ENCODE measurements at places on chromosomes 6 and 20. TPM values are rescaled to one million over a fixed set of nuclear protein-coding genes. Genes with fewer than 3 reads are reported as not detected.

DNA sequence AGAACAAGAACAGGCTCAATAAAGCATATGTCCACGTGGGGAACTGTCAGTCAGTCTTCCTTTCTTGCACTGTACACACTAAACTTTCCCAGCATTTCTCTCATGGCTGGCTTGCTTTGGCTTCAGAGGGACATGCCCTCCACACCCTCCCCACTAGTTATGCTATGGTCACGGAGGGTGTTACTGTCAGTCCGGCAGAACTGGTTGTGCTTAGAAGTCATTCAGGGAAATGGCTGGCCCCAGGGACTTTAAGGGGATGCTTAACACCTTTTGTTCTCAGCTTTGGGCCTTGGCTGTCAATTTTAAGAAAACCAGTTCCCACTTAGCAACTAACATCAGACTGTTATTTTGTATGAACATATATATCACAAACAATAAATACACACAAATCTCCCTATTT lies 55.1 kb downstream of the ELOVL5 start:
- DNase-seq = no peak

- DNase-seq = no peak
Observed at GRCh38 chr20:63911176-63911575, 16.2 kb downstream of the DNAJC5 start.

DNA sequence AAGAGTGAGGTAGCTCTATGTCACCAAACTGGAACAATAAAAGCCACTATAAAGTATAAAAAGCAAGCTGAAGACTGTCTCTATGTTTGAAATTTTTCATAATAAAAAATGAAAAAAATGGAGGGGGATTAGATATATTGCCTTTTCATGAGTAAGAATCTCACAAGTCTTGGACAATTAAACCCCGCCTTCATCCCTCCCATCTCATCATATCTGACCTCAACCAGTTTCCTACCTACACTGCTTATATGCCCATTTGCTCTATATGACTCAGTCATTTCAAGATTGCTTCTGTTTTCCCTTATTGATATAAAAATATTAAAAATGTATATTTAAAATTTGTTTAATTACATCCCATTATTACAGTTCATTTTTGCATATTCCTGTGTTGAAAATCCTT lies 2.9 kb upstream of the TRIM39 start:
- DNase-seq = no peak

- no peak for DNase-seq
Observed at GRCh38 chr6:166653639-166653941, 26.5 kb upstream of the RPS6KA2 start.

- no peak for DNase-seq
Observed at GRCh38 chr20:13494019-13494418, 144.7 kb downstream of the TASP1 start.

DNA sequence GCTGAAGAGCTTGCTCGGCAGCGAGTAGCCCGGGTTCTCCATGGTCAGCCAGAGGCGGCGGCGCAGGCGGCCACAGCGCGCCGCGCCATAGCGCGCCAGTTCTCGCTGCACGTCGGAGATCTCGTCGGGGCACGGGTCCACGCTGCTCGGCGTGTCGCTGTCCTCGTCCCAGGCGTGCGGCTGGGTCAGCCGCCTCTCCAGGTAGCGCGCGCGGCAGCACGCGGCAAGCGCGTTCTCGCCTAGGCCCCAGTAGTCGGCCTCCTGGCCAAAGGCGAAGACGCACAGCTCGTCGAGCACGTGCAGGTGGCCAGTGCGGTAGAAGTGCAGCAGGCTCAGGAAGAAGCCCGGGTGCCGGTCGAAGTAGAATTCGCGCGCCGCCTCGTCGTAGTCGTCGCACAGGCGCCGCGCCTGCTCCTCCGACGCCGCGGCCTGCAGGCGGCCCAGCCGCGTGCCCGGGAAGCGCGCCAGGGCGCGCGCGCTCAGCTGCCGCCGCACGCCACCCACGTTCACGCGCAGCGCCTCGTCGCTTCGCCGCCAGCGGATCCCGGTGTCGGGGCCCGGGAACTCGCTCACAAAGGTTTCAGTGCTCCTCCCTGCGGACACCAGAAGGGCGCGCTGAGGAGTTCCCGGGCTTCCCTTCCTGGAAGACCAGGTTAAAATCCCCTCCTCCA lies 2.7 kb downstream of the KCNS1 start:
- DNase-seq = no peak

- DNase-seq = no peak
Observed at GRCh38 chr20:8413691-8414090, 281.6 kb downstream of the PLCB1 start.

Gene DTNBP1
- 23.1 TPM for total RNA-seq

- no peak for DNase-seq
Observed at GRCh38 chr6:146881228-146882181, 282.7 kb downstream of the ADGB start.

Gene MDFI
- not detected for total RNA-seq

Gene RIPPLY2
- total RNA-seq = not detected

DNA sequence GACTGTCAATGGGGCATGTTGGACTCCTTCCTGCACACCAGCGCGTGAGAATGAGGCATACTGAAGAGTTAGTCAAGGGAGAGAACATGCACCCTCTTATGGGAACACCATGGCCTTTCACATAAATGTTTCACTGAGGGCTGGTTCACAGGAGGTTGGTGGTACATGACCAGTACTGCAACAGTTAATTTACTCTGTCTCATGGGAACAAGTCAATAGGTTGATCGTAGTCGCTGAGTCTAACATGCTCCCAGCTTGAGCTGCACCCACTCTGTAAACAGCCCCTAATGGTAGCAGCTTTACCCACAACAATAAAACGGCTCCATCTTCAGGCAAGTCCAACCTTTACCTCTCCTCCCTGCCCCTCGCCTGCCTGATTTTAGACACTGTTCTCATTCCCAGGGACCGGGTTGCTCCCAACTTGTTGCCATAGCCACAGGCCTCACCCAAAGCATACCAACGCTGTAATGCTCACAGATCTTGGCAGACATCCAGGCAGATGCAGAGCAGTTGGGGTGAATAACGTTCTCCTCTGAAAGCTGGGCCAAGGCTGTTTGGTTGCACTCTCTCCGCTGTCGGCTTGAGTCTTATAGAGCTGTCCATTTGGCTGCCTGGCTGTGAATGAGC lies 111.3 kb downstream of the LY86 start:
- DNase-seq = no peak

Gene KIAA0408
- 0.63 TPM for total RNA-seq

GRCh38 chr6:53639520-53639919 lies 26.0 kb downstream of the KLHL31 start:
- no peak for DNase-seq

GRCh38 chr6:84815896-84816735 lies 51.7 kb upstream of the TBX18 start:
- DNase-seq = no peak

Gene ESR1
- 0.49 TPM for total RNA-seq

- DNase-seq = no peak
Observed at GRCh38 chr6:134323698-134324097, 5.8 kb upstream of the SGK1 start.

Gene NCOA7
- total RNA-seq = 44.4 TPM

DNA sequence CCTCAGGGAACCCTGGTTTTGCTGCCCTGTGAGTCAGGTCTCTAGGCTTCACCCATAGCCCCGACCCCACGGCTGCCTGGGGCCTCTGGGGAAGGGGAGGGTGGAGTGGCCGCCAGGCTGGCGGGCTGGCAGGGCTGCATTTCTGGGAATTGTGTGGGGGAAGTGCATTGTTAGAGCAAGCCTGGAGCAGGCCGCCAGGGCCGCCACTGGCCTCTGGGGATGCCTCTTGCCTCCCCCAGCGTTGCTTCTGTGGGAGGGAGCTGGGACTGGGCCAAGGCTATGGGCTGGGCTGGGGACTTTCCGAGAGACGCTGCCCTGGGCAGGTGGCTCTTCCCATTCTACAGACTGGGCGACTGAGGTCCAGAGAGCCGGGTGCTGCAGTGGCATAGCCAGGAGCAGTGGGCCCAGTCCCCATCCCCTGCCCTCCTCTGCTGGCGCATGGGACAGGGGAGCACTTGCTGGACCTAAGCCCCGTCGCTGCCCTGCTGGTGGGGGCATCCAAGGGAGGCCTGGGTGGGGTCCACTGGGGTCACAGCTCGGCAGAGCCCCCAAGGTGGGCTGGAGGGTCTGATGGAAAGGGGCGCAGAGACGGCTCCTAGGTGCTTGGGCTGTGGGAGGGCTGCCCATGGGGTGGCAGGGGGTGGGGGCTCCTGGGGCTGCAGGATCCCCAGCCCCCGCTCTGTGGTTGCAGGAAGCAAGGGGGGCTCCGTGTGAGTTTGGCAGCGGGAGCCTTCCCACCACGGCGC lies 6.6 kb upstream of the SOX18 start:
- no peak for DNase-seq

Gene CTAGE9
- total RNA-seq = not detected

GRCh38 chr6:143098054-143098671 lies 37.5 kb downstream of the AIG1 start:
- DNase-seq = no peak

GRCh38 chr20:1299522-1299921 lies 29.4 kb downstream of the SDCBP2 start:
- DNase-seq = no peak

Gene TBXT
- total RNA-seq = not detected

DNA sequence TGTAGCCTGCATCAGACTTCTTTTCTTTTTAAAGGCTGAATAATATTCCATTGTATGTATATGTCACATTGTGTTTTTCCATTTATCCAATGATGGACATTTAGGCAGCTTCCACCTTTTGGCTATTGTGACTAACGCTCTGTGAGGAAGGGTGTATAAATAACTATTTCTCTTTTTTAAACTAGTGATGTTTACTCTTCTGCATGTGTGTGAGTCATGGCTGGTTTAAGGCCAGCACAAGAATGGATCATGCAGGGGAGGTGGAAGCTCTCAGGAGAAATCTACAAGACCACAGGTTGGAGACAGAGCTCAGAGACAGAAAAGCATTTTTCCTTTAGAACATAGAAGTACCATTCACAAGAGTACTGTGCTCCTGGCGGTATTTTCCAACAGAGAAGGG lies 307.2 kb downstream of the SOX4 start:
- DNase-seq = no peak

DNA sequence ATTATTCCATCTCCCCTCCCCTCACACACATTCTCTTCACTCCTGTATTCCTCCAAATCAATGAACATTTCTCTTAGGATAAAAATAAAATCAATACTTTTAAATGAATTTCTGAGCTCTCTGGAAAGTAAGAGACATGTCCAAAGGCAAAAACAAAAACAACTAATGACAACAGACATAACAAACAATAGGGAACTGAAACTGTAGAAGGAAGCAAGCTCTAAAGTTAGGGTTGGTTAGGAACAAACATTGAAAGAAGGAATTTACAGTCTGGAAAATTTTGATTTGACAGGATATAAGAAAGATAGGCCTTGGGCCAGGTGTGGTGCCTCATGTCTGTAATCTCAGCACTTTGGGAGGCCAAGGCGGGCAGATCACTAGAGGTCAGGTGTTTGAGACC lies 17.5 kb upstream of the MYCT1 start:
- DNase-seq = no peak

DNA sequence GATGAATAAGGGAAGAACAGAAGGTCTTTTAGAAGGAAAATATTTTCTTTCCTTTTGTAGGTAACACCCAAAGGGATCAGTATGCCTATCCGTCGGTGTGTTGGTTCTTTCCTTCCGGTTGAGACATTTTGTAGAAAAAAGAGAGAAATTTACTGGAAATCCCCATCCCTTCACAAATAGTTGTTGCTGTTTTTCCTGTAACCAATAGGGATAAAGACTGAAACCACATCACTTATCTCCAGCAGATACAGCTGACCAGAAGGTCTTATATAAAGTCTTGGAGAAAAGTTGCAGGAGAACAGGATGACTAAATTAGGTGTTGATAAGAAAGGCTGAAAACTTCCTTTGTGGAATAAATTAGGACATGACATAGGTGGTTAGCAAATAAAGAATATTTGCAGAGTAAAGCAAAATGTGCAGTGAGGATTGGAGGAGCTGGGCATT lies 14.8 kb upstream of the HLA-DRB1 start:
- no peak for DNase-seq

- DNase-seq = no peak
Observed at GRCh38 chr6:3804964-3805363, 44.2 kb upstream of the FAM50B start.

- DNase-seq = no peak
Observed at GRCh38 chr6:35185302-35185681, 28.5 kb upstream of the SCUBE3 start.

Gene TMEM217
- 0.96 TPM for total RNA-seq

Gene FRS3
- total RNA-seq = 7.5 TPM
